ENCODE measurements at places on chromosomes 5 and 9.

GRCh38 chr9:137069508-137070091, 757 bp downstream of the SAPCD2 start:
- no peak for DNase-seq

DNA sequence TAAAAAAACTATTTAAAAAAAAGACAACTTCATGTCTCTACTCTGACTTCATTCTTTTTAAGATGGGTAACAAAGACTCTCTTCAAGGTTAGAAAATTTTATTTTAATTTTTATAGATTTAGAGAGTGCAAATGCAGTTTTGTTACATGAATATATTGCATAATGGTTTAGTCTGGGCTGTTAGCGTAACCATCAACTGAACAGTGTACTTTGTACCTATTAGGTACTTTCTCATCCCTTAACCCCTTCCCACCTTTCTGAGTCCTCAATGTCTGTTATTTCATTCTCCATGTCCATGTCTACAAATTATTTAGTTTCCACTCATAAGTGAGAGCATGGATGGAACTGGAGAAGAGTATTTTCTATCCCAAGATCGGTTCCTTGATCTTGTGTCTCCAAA, 16.8 kb downstream of the TLR4 start:
- no peak for DNase-seq

DNA sequence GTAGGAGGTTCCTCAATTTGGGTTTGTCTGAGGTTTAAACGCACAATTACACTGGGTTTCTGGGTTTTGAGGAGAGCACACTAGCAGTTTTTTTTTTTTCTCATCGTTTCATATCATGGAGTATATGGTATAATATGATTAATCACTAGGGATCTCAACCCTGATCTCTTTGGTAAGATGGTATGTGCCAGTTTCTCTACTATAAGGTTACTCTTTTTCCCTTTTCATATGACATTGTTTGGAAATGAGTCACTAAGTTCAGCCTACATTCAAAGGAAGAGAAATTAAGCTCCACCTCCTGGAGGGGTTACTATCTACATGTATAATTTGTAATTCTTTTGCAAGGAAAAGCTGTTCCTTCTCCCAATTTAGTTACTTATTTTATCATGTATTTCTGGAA, 35.2 kb downstream of the MTRR start:
- no peak for DNase-seq

GRCh38 chr9:126701813-126702140, 88.0 kb downstream of the LMX1B start:
- DNase-seq: no peak

DNA sequence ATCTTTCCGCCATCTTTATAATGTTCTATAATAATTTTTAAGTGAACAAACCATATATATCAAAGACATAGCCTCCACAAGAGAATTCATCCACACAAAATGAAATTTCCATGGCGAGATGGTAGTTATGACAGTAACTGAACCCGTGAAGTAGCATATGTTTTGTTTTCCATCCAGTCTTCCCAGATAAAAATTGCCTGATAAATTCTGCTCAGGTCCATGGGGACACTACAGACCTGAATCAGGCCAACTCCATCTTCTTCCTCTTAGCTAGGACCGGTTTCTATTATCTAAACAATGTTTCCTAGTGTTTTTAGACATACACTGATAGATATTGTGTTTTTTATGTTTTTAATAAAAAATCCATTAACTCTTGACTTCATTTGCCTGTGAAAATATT, 235.7 kb downstream of the PLK2 start:
- DNase-seq: no peak

DNA sequence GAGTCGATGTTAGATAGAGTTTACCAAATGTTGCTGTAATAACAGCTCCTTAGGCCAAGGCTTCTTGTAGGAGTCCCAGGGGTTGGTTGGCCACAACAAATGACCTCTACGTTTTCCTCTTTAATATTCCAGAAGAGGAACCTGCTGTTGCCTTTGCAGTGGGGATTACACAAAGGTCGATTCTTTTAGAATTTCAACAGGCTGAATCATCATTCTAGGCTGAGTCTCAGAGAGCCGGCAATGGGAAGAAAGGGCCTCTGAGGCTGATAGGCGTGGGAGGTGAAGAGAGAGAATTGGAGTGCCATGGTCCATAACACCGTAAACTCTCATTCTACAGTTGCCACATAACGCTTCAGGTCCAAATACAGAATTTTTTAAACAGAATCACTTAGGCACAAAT, 405.9 kb upstream of the DAP start:
- no peak for DNase-seq

- DNase-seq: no peak
These were observed 20.6 kb upstream of the PSIP1 start for GRCh38 chr9:15531380-15531779.

GRCh38 chr5:54895816-54896341, 89.5 kb downstream of the ESM1 start:
- DNase-seq: no peak

GRCh38 chr5:96008487-96008886, 46.8 kb upstream of the ELL2 start:
- DNase-seq: no peak

DNA sequence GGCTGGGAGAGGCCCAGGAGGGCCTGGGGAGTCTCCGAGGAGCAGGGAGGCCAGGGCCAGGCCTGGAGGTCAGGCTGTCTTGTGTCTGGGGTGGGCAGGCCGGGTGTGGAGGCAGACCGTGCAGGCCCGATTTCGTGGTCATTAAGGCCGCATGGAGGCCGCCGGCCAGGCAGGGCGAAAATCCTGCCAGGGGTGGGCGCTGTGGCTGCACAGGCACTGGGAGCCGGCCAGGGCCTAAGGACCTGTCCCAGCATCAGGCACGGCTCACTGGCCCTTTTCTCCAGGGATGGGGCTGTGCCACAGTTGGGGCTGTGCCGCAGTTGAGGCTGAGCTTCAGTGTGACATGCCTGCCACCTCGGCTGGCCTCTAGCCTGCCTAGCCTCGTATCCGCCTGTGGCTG, 35.9 kb downstream of the ASS1 start:
- no peak for DNase-seq

DNA sequence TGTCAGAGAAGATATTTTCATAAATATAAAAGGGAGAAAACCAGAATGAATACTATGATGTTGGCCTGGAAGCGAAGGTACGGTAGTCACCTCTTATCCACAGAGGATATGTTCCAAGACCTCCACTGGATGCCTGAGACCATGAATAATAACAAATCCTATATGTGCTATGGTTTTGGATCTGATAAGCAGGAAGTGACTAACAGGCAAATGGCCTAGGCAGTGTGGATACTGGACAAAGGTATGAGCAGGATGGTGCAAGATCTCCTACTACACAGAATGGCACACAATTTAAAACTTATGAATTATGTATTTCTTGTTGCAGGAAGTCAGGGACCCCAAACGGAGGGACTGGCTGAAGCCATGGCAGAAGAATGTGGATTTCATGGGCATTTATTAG, 48.2 kb downstream of the ADAMTS12 start:
- DNase-seq: no peak

DNA sequence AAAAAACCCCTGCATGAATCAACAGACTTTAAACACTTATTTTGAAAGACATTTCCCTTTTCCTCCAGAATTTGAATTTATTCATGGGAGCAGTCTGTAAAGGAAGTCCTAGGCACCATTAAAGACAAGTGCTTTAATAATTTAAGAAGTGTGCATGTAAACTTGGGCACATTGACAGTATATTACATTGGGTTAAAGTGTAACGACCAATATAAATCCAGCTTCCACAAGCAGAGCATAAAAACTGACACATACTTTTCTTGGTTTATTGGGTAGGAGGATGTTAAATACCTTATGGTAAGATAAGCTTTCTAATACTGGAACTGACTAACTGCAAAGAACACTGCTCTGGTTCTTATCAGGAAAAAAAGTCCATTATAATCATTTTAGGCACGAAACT, 1.2 kb upstream of the ENTREP1 start:
- no peak for DNase-seq

DNA sequence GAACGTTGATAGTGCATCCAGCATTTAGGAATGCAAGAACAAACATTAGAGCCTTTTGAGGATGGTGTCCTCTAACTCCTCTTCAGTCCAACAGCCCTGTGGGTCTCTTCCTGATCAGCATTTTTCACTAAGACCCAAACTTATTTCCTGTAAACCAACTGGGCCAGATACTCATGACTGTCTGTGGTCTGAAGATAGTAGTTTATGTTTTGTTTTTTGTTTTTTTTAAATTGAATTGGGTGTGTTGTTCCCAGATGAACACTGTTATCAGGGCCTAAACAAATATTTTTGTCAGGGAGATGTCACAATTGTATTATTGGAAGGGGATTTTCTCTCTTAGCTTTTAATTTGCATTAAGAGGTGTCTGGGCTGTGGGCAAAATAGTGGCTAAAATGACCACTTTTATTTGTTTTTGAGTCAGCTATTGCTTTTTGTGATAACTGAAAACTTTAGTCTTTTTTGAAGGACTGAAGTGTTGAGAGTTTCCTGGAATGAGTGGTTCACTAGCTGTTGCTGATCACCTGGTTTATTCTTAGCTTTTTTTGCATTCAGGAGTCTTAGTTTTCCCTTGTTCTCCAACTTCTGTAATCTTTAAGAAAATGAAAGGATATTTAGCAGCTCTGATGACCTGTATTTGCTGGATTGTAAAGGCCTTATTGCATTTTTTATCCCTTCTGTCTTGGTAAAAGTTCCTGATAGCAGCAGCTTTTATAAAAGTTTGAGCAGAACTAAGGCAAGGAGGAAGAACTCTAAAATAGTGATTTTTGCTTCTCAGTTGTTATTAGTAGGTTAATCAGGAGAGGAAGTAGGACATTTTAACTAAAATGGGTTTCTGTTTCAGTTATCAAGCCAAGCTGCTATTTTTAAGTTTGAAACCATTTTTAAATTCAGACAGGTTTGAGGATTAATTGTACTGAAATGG, 5.5 kb downstream of the MAN2A1 start:
- DNase-seq: no peak

DNA sequence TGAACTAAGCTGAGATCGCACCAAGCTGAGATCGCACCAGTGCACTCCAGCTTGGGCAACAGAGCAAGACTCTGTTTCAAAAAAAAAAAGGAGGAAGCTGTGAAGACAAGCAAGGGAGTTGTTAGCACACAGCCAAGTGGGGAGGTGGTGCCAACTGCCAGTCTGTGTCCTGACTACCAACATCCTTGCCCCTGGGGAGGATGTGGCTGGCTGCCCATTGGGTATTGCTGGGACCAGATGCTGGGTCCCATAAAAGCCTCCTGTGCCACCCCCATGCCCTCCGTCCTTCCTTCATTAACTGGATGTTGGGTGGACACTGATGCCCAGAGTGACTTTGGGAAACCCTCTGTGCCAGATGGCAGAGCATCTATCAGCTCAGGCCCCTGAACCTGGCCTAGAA, 157.1 kb upstream of the COL5A1 start:
- DNase-seq: no peak

DNA sequence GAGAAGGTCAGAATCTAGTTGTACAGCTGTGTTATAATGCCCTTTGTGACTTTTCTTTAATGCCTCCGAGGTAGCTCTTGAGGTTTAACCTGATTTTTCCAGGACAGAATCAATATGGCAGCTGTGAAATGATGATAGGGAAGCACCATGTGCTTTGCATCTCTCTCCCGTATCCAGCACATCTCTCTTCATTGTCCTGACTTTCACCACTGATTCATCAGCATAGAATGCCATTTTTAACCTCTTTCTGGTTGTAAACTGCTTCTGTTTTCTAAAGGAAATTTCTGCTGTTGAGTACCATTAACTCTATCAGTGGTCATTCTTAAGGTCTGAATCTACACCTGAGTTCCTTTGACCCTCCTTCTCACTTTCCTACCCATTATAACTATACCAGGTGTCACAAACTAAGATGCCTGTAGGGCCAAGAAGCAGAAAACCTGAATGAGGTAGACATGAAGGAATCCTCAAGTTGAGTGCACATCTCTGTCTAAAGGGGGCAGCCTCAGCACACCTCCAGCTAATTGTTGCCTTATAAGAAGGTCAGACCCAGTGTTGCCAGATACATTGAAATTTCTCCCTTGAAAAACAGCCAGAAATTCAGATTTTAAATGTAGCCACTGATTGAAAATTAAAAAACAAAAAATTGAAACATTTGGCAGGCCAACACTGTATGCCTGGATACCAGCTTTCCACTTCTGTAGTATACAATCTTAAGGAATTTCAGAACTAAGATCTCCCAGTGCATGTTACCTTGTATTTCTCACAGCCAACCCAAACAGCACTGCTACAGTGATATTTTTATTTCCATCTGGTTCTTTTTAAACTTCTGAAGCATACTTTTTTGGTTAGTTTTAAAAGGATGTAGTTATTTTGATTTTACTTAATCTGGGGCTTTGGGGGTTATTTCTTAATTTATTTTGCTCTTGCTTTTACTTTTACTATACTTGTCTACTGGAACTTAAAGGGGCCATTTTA, 35.8 kb upstream of the TLX3 start:
- no peak for DNase-seq

- DNase-seq: no peak
These were observed 455.3 kb upstream of the SGCD start for GRCh38 chr5:155871623-155872022.

GRCh38 chr5:178688551-178688950, 41.9 kb downstream of the ZNF354A start:
- no peak for DNase-seq

DNA sequence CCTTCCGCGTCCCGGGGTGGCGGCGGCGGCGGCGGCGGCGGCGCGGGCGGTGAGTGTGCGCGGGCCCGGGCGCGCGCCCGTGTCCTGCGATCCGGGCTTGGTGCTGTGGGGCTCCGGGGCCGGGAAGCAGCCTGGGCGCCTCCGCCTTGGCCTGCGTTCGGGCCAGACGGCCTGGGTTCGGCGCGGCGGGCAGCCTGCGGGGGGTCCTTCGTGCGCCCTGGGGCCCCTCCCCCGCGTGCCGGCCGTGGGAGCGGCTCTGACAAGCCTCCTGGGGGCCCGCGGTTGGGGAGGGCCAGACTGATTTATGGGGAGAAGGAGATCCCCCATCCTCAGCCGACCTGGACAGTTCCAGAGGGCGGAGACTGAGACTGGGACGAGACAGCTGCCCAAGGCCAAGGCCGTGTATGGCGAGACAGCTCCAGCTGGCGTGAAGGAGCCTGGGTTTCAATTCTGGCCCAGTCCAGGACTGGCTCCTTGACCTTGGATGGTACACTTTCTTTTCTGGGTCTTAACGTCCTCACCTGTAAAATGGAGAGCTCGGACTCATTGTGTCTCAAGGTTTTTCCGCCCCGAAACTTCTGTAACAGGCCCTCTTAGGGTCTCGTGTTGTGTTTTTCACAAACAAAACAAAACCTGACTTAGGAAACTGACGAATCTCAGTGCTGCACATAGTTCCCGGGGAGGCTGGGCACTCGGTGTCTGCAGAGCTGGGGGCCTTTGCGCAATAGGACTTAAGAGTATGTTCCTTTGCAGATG, 603 bp downstream of the TMEM268 start:
- DNase-seq: peak; percentile 2

GRCh38 chr5:118902656-118903438, 85.5 kb downstream of the DTWD2 start:
- DNase-seq: no peak

DNA sequence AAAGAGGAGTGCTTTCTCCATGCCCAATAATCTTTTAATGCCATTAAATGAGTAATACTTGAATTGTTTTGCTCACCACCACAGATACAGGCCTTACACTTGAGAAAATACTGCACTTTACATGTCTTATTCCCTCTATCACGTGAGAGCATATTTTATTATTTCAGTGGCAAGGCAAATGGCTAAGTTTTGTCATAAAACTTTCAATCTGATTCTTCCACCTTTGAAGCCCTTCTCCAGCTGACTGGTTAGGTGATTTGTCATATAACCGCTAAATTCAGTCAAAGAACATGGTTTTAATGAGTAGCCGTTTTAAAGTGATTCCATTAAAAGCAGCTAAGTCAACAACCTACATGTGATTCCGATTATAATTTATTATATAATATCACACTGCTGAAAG, 43.8 kb downstream of the FAT2 start:
- DNase-seq: no peak

All from NCI-H187 (cell line).